ENCODE measurements at places on chromosomes 7 and 10.
A peak's percentile ranks its signal among the peaks of the same experiment; 100 is the strongest.

DNA sequence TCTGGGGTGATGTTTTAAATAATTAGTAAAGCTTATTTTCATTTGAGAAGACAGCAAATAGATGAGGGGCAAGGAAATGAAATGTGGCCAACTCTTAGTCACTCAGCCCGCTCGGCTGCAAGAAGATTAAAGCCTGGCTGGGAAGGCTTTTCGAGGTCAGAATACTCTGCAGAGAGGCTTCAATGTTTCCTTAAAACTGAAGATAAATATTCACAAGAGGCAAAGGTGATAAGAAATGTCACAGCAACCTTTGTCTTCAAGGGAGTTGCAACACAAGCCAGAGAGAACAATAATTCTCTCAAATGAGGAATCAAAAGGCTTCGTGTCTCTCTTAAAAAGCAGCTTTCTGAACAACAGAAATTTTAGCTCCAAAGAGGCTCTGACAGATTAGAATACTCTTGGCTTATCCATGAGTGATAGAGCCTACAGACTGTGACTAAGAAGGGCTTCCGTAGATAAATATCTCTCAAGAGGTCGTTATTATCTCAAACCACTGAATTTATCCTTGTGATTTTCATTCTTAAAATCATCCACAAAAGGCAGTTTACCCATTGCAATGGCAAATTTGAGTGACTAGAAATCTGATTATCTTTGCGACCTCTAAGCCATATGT, 92.5 kb downstream of the KLF6 start:
- no peak for DNase-seq

GRCh38 chr7:41608447-41608846, 94.4 kb downstream of the INHBA start:
- DNase-seq: no peak

DNA sequence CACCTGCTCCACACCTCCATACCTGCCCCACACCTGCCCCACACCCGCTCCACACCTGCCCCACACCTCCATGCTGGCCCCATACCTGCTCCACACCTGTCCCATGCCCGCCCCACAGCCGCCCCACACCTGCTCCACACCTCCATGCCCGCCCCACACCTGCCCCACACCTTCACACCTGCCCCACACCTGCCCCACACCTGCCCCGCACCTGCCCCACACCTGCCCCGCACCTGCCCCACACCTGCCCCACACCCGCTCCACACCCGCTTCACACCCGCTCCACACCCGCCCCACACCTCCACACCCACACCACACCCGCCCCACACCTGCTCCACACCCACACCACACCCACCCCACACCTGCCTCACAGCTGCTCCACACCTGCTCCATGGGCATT, 53.0 kb downstream of the PARP12 start:
- no peak for DNase-seq

GRCh38 chr7:116805100-116805544, 57.3 kb upstream of the CAPZA2 start:
- DNase-seq: no peak

- DNase-seq: no peak
Observed at GRCh38 chr7:50352282-50352681, 47.8 kb downstream of the IKZF1 start.

GRCh38 chr7:69622960-69623359, 24.7 kb downstream of the AUTS2 start:
- no peak for DNase-seq

DNA sequence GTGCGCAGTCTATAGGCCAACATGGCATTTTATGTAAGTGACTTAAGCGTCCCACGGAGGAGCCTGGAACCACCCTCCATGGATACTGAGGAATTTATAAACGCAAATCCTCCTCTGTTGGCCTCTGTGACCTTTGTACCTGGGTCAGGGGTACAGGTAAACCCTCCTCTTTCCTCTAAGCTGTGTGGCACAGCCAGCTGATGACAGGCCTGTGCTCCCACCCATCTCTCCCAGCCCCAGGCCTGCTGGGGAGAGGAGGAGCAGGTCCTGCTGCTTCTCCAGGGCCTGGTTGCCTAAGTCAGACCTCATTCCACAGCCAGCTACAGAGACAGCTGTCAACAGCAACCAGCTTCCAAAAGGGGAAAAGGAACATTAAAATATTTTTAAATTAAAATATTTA, 5.0 kb downstream of the AVPI1 start:
- DNase-seq: no peak

DNA sequence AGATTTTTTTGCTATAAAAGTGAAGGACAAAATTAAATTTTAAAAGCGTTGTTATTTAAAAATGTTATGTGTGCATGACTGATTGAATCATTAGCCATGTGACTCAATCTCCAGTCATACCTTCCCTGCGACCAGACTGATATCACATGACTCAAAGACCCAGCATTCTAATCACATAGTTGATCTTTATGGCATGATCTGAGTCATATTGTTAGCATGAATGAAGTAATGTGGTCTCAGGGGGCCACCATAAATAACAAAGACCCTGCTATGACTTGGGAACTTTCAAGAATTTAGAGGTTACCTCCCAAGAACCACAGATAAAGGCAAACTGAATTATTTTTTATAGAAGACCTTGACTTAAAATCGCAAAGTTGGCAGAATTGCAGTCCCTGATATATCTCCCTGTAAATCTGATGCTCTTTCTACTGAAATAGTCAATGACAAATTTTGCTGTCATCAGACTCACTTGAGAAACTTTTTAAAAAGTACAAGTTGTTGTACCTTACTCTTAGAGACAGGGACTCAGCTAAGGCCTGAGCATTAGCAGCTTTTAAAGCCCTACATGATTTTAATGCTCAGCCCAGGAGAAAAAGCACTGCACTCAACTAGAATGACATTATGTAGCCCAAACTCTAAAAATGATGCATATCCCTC, 717.3 kb downstream of the XPNPEP1 start:
- DNase-seq: no peak

- DNase-seq: no peak
Observed at GRCh38 chr7:95095259-95095965, 188.0 kb downstream of the PPP1R9A start.

DNA sequence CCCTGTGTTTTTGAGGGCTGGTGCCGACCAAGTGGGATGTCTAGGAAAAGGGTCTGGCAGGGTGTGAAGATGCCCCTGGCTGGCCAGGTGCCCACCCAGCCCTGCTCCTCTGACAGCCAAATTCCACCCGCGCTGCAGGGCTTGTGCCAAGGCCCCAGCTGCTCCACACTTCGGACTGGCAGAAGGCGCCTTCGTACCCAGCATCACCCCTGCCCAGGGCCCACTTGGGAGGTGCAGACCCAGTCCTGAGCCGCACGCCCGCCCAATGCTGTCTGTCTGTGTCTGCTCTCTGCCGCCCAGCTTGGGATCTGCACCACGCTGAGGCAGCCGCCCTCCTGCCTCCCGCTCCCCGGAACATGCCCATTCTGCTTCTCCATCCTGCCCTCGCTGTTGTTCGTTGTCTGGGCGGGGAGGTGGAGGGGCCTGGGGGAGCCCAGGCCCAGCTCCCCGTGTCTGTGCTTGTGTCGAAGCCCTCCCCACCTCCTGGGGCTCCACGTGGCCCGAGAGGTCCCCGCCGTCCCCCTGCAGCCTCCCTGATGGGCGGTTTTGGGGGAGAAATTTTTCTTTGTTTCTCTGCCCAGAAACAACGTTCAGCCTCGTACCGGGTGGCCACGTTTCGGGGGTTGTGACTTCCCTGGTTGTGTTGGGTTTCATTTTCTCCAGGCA, 36.9 kb upstream of the PPIF start:
- no peak for DNase-seq

DNA sequence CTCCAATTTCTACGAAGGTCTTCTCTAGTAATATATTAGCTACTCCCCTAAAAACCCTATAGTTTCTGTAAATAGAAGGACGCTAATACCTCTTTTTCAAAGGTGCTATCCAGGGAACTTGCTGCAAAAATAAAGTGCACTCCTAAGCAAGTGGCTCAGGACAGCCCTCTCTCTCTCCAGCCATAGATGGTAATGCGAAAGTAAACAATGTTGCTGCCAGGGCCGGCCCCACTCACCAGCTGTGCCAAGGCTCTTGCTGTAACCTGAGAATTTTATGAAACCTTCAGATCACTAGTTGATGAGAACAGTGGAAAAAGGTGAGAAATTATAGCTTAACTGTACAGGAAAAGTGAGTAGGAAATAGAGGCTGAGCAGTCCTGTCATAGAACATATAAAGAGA, 10.9 kb upstream of the TAS2R39 start:
- DNase-seq: no peak

DNA sequence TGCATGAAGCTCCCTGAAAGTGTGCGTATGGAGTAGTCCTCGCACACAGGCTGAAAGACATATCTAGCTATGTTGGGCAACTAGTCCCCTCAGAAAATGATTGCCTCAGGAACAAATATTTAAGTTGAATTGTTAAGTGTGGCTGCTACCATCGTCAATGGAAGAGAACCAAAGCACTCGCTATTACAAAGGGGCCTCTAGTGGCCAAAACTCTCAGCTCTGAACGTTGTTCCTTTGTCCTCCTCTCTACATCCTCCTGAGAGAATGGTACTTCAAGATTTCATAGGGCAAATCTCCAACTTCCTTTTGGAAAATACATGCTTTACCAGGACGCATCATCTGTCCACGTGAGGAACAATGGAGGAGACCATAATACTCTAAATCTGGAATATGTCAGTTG, 209.9 kb downstream of the NRG3 start:
- DNase-seq: no peak

DNA sequence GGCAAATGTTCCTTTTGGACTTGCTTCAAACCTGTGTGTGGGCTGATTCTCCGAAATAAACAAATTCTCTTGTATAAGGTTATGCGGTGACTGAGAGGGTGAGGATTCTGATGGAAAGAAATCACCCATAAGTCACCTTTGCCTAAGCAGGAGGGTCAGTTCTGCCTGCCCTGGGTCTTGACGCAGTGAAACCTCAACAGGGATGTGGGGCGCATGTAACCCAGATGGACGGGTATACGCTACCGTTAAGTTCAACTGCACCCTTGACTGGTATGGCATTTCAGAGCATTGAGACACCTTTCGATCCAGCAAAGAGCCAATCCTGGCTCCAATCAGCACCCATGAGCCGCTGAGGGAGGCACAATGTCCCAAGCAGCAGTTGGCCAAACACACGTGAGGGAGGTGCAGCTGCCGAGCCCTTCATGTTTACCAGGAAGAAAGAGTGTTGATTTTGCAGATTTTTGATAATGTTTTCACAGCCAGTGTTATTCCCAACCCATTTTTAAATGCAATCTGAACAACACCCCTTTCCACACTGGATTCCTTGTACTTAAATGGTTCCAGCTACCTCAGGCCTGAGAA, 48.1 kb downstream of the SORBS1 start:
- no peak for DNase-seq

DNA sequence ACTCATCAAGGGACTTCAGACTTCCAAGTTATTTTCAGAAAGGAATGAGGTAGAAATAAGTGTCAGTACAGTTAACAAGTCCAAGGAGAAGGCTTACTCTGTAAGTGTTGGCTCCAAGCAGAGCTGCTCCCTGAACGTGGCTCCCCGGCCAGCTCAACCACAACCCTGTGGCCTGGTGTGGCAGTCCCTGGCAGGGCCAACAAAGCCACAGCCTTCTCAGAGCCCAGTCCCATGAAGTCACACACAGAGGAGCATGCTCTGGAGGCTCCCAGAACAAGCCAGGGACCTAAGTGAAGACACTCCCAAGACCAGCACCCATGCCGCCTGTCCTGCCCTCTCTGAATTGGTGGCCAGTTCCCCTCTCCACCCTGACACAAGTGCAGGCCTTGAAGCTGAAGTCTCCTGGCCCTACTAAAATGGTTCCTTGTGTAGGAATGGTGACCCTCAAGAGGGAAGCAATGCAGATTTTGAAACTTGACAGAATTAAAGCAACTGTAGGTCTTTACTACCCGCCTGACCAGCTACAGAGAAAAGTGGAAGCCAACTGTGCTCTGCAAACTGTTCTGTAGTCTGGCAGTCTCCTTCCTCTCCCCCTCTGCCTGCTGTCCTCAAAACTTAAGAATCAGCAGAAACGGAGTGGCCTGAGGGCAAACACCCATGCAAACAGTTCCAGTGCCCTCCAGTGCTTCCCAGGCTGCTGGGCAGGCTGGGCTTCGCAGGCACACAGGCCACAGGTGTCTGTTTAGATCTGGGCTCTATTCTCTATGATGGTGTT, 51.1 kb downstream of the NOD1 start:
- no peak for DNase-seq

DNA sequence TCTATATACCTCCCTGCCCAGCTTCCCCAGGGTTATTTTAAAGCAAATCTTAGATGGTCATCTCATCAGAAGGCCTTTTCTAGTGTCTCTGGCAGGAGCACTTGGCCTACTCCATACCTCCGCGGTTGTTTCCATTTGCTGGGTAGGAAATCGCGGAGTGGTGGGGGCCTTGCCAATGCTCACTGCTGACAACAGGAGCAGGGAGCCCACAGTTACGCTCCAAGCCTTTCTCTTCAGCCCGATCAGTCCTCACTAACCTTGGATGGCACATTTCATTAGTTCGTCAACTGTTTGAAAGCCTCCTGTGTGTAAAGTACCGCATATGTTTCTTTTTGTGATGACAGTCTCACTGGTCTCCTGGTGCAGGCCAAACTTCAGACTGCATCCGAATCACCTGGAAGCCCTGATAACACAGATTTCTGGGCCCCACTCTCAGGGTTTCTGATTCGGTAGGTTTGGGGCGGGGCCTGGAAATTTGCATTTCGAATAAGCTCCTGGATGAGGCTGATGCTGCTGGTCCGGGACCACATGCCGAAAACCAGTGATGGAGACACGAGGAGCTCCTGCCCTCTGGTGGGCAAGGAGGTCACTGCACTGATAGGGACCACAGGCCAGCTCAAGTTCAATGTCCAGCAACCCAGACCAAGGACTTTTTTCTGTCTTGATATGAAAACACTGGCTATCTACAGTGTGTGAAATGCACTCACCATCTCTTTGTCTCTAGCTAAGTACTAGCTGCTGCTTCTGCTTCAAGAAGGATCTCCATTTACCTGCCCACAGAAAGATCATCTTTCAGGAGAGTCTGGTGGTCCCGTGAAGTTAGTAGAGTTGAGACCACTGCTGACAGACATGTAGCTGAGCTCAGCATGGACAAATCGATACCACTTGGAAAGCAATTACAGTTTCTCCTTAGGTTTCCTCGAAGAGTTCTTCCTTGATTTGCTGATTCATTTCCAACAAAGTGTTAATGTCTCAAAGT, 14.0 kb downstream of the LRGUK start:
- DNase-seq: peak; percentile 46

DNA sequence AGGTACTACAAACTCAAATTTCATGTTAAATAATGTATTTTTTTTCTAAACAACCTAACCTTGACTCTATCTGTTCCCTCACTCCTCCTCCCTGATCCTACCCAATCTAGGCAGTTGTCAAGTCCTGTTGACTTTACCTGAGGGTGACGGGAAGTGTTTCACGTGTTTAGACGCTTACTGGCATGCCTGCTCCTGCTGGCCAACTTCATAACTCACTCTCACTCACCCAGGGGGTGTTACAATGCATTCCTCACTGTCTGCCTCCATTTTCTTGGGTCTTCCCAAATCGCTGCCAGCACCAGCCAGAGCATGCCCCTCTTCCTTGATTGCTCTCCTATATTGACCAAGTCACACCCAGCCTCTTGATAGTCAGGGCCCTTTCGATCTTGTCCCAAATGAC, 28.3 kb downstream of the CRCP start:
- DNase-seq: no peak
